Activated T-helper 1 cell treated with anti-CD3 and anti-CD28 coated beads, Interleukin-2, amount 50 U/mL, for 16 hours (primary cell): ENCODE measurements at places on chromosomes 16 and 17.

GRCh38 chr17:79413611-79414010, 197.2 kb downstream of the RBFOX3 start:
- DNase-seq: no peak

- no peak for DNase-seq
Observed at GRCh38 chr17:16313139-16314090, 39.9 kb downstream of the CENPV start.

DNA sequence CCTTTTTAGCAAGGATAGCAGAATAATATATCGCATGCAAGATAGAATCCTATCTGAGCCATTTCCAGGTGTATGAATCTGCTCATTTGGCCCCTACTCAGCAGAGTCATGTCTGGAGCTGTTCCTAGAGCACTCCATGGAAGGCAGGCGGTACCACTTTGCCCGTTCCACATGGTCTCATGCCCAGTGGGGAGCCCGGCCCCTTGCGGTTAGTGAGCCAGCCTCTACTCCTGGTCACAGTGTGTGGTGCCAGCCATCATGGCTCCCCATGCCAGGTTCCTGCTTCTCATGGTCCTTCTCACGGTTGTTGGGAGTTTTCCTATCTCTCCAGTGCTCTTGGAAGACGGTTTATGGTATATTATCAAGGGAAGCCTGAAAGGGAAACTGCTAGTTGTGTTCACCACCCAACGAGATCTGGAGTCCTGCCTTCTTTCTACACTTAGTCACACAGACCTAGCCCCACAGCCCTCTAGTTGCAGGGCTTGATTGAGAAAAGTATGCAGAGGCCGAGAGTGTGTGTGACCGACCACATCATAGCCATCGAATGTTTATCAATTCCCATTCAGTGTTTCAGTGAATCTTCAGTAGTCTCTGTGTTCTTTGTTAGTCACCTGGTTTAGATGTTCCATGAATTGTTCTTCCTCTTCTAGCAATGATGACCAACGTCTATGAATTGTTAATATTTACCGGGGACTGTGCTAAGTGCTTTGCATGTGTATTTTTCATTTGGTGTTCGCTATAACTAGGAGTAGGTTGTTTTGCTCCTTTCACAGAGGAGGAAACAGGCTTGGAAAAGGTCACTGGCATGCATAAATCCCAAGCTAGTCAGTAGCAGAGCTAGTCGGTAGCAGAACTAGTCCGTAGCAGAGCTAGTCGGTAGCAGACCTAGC, 9.6 kb downstream of the JPT2 start:
- DNase-seq: no peak

- no peak for DNase-seq
Observed at GRCh38 chr17:67178555-67178954, 66.4 kb downstream of the HELZ start.

GRCh38 chr16:67158637-67159600, 790 bp downstream of the TRADD start:
- DNase-seq: peak; percentile 58

- DNase-seq: no peak
Observed at GRCh38 chr16:19223235-19224170, 55.5 kb downstream of the SYT17 start.

DNA sequence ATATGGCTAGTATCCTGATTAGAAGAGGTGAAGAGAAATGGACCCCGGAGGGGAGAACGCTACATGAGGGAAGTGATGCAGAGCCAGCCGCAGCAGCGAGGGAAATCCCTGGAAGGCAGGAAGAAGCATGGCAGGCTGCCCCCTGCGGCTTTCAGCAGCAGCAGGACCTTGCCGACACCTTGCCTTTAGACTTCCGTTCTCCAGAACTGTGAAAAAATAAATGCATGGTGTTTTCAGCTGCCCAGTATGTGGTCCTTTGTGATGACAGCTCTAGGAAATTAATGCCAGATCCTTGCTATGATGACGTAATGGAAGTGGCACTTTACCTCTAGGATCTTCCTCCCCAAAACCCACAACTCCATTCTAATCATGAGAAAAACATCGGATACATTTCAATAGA, 9.7 kb upstream of the ZFP1 start:
- no peak for DNase-seq

DNA sequence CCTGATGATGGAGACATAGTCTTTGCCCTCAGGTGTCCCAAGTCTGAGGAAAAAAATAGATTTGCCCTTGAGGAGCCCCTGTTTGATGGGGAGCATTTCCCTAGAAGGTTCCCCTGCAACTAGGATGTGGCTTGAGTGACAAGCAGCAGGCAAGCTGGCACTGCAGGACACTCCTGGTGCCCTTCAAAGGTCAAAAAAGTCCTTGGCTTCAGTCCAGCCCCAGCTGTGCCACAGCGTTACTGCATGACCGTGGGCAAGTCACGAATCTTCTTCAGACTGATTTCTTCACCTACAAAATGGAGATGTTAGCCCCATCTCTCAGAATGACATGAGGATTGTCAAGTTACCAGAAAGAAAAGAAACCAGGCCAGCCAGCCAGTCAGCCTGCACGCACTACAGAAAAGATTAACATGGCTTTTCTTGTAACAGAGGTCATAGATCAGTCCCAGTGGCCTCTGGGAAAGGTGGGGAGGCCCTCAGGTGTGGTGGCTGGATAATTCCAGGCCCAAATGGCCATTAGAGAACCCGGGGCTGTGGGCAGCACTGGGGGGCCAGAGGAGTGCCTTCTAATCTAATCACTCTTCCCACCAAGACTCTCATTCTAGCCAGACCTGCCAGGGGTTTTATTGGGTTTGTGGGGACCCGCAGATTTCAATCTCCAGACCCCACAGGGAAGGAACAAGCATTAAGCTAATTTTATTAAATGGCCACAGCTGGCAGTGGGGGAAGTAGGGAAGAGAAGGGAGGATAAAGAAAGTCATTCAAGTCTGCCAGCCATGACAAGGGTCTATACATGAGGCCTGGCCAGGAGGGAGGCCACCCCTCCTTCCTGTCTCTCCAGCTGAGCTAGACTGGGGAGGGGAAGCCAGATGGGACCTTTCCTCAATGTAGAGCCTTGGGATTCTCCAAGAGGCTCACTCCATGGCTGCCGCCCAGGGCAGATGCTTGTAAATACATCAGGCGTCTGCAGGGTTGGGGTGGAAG, 9.7 kb upstream of the KIF18B start:
- DNase-seq: no peak

DNA sequence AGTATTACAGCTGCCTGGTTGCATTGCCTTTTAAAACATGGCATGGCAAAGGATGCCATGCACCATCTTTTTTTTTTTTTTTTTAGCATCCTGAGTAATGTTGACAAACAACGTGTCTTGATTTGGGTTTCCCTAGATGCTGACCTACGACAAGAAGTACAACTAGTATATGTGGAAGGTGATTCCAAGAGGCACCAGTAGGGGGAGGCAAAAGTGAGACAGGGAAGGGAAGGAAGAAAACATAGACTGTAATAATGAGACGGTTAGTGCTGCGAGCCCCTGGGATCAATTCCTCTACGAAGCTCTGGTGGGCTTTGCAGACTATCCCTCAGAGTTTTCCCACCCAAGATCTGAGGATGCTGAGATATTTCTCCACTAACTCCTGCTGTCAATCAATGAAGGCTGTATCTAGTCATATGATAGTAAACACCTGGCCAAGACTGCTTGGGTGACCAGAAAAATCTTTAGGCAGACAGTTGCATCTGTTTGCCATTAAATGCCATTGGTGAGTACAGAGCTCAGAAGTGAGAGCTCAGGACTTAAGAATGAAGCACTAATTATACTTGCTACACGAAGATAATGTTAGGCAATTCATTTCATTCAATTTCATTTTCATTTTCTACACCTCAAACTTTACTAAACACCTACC, 458.6 kb upstream of the GOT2 start:
- no peak for DNase-seq

- no peak for DNase-seq
Observed at GRCh38 chr17:58329035-58329809, 627 bp upstream of the TSPOAP1 start.

- no peak for DNase-seq
Observed at GRCh38 chr17:37399265-37399803, 7.3 kb downstream of the ACACA start.

GRCh38 chr16:58530179-58530578, 14.9 kb downstream of the SETD6 start:
- no peak for DNase-seq

GRCh38 chr17:79837888-79838521, 1.2 kb downstream of the CBX4 start:
- no peak for DNase-seq

DNA sequence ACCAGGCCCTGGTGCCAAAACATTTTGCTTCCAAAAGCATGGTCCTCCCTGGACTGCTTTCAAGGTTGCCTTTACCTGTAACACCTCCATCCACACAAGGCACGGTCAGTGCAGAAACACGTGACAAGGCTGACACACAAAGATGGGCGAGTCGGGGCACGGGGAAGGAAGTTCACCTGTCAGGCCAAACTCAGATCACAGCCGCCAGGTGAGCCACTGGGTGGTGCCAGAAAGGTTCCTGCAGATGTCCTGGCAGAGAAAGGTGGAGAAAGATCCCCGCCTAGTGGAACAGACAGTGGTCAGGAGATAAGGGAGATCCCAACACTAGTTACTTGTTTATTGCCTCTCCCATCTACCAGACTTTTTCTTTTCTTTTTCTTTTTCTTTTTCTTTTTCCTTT, 155.3 kb downstream of the AIPL1 start:
- no peak for DNase-seq

DNA sequence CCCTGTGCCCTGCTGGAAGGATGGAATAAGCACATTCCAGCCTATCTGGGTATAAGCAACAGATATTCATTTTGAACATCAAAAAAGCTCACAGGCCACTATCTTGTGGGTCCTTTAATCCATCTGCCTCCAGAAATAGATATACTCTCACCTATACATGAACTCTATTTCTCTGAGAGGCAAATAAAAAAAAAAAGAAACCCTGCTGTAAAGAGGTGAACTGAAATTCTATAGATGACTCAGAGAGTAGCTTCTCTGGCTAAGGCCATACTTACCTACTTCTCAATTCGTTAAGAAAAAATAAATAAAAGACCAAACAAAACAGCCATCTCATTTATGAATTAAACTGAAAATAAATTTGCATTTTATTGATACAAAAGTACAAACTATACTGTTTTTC, 86.3 kb downstream of the DYNLRB2 start:
- DNase-seq: no peak
